NCI-H1092 (cell line): ENCODE measurements at places on chromosomes 3 and 15.

GRCh38 chr3:195822131-195822696, 10.5 kb upstream of the MUC4 start:
- no peak for DNase-seq

- no peak for DNase-seq
Observed at GRCh38 chr3:12280357-12280806, 8.5 kb upstream of the PPARG start.

DNA sequence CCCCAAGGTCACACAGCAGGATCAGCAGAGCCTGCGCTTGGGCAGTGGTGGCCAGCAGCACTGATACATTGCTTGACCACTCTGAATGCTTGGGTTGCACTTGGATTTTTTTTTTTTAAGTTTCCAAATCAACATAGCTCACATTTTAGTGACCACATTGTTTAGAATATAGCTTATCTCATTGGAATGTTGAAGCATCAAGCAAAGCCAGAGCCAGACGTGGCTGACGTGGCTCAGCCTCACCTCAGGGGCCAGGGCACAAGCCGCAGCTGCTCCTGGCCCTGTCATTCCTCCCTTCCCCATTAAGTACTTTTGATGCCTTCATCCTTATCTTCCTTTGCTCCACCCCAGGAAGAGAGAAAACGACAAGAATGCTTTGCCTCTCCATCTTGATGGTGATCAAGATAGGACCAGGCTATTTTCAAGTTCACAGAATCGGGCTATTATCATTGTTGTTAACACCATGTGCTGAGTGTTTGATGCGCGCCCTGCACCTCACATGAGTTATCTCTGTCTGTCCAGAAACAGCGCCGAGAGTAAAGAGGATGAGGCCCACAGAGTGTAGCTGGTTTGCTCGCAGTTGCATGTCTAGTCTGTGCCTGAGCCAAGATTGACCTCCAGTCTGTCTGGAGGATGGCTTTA, 75.8 kb downstream of the AAGAB start:
- DNase-seq = no peak

GRCh38 chr3:156689608-156690007, 15.2 kb downstream of the TIPARP start:
- DNase-seq = no peak

- no peak for DNase-seq
Observed at GRCh38 chr3:71785532-71786216, 726 bp upstream of the PROK2 start.

DNA sequence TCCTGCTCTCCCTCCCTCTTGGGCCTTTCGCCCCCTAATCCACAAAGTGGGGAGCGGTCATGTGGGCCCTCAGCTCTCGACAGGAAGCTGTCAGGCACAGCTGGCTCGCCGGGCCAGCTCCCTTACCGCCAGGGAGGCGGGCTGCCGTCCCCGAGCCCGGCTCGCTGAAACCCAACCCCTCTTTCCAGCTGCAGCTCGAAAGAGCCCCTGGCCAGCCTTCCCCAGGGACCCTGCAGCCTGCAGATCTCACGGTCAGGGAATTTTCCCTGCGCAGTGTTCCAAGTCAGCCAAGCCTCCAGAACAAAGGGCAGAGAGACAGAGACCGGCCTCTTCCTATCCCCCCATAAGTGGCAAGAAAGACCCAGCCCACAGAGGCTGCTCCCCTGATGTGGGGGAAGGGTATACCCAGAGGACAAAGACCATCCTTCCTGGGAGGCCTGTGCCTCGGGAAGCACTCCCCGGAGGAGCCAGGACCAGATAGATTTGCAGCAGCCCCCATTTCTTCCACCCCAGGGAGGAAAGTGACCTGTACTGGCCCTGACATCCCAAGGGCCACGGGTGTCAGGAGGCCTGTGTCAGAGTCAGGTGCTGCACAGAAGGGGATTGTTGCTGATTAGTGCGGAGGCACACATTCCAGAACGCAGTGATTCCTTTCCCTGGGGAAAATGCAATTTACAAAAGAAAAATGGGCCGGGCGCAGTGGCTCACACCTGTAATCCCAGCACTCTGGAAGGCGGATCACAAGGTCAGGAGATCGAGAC, 32.6 kb downstream of the MAGEF1 start:
- peak; percentile 81 for DNase-seq

DNA sequence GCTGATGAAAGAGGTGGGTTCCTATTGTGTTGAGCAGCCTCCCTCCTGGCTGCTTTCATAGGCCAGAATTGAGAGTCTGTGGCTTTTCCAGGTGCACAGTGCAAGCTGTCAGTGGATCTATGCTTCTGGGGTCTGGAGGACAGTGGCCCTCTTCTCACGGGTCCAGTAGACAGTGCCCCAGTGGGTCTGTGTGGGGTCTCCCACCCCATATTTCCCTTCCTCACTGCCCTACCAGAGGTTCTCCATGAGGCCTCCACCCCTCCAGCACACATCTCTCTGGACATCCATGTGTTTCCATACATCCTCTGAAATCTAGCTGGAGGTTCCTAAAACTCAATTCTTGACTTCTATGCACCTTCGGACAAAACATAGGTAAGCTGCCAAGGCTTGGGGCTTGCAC, 201.2 kb downstream of the FAM43A start:
- no peak for DNase-seq

- DNase-seq = no peak
Observed at GRCh38 chr15:51074926-51075325, 19.8 kb downstream of the TNFAIP8L3 start.

GRCh38 chr3:11603628-11604027, 40.1 kb downstream of the VGLL4 start:
- no peak for DNase-seq

DNA sequence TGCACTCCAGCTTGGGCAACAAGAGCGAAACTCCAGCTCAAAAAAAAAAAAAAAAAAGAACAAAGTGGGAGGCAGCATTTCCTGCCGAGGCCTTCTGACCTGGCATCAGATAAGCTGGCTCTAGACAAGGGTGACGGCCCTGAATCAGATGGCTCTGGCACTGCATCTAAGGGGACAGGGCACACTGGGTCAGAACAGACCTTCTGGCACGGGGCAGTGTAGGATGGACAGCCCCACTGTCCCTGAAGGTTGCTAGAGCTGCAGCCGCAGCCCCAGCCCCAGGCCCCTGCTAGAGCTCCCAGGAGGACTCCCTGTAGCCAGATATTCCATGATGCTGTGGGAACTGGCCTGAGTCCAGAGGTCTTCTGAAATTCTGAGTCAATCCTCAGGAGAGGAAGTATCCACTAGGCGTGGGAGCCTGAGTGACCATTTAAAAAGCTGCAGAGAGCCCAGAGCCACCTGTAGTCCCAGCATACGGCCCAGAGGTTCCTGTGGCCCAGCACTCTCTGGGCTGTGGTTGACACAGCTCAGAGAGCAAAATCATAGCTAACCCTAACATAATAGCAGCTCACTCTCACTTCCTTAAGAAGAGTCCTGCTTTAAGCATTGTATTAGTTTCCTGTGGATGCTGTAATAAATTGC, 69.2 kb upstream of the MFGE8 start:
- no peak for DNase-seq

GRCh38 chr3:20060974-20061685, 20.9 kb downstream of the KAT2B start:
- DNase-seq = no peak

- no peak for DNase-seq
Observed at GRCh38 chr15:67770358-67770628, 55.0 kb upstream of the SKOR1 start.

DNA sequence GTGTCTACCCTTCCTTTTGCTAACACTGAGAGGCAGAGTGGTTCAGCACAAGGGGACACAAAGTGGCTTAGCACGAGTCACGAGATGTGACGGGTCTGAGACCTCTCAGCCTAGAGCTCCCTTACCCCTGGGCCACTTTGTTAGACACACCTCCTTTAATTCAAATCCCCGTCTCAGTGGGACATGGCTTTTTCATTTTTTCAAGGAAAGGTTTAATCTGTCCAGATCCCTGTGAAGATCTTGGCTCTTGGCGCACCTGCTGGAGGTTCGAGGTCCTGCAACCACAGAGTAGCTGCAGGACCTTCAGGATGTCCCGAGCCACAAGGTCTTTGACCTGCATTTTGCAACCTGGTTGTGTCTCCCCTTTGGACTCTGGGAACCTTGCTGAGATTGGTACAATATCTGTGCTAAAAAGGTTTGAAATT, 52.0 kb downstream of the LPP start:
- no peak for DNase-seq

DNA sequence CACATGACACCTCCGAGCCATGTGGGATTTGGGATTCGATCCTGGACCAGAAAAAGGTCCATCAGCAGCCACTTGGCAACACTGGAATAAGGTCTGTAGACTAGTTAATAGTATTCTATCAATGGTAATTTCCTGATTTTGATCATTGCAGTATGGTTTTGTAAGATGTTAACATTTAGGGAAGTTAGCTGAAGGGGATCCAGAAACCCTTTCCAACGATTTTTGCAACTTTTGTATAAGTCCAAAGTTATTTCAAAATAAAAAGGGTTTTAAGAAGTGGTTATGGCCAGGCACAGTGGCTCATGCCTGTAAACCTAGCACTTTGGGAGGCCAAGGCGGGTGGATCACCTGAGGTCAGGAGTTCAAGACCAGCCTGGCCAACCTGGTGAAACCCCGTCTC, 10.2 kb downstream of the BDH1 start:
- no peak for DNase-seq

GRCh38 chr3:45966950-45967640, 23.8 kb downstream of the CXCR6 start:
- DNase-seq = peak; percentile 13

- no peak for DNase-seq
Observed at GRCh38 chr3:157865352-157866000, 240.7 kb downstream of the SHOX2 start.

- no peak for DNase-seq
Observed at GRCh38 chr3:156605686-156606605, 51.0 kb upstream of the SSR3 start.

GRCh38 chr15:75867449-75867848, 24.2 kb downstream of the UBE2Q2 start:
- DNase-seq = no peak

GRCh38 chr3:192434186-192434585, 293.2 kb downstream of the FGF12 start:
- no peak for DNase-seq
